ENCODE measurements at places on chromosomes 3 and 15. TPM values are rescaled to one million over a fixed set of nuclear protein-coding genes. Genes with fewer than 3 reads are reported as not detected.

GRCh38 chr15:100665570-100665969, 63.2 kb downstream of the ASB7 start:
- no peak for DNase-seq

The FGF7 gene
- total RNA-seq, result 0.69 TPM

The PLA2G4E gene
- total RNA-seq, result not detected

DNA sequence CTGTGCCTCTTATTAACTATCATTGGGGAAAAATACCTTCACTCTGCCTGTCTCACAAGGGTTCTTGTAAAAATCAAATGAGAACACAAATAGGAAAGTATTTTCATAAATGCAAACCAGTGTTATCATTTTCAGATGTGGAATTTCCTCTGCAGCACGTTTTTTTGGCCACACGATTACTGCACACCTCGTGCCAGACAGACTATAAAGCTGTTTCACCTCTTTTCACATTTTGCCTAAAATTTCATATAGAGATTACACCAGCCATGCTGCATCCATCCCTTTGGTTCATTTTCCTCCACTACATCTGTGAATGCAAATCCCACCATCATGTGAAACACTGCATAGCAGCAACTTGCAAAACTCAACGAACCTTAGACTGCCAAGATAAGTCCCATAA, 1.2 kb upstream of the TMOD2 start:
- DNase-seq, result no peak

The SLC28A1 gene
- total RNA-seq, result 38.4 TPM

GRCh38 chr15:51087513-51087912, 7.2 kb downstream of the TNFAIP8L3 start:
- no peak for DNase-seq

DNA sequence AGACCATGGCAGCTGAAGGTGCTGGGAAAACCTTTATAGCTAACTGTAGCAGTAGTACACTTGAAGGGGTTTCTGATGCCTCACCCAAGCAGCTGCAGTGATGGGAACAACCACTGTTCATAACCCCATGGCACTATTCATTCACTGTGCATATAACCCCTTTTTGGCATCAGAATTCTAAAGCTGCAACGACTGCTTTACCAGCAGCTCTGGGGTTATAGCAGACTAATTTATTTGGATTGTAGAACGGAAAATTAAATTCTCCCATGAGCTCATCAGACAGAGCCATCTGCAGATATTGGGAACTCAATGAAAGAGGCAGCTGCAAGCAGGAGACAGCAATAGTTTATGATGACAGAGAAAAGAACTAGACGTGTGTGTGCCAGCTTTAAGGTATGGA, 28.6 kb downstream of the TFDP2 start:
- DNase-seq, result no peak

DNA sequence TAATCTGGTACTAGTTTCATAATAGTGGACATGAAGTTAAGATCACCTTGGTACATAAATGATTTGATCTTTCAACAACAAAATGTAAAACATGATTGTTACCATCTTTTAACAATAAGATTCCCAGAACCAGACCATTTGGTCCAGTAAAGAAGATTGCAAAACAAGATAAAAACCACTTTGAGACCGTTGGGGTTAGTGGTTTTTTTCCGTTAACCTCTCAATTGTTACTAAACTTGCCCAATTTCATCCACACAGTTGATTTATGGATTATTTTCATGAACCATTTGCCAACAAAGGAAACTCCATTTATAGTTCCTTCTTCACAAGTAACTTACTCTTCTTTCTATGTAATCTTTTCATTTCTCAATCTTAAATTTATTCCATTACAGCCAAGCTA, 53.8 kb downstream of the ATP8B4 start:
- DNase-seq, result no peak

DNA sequence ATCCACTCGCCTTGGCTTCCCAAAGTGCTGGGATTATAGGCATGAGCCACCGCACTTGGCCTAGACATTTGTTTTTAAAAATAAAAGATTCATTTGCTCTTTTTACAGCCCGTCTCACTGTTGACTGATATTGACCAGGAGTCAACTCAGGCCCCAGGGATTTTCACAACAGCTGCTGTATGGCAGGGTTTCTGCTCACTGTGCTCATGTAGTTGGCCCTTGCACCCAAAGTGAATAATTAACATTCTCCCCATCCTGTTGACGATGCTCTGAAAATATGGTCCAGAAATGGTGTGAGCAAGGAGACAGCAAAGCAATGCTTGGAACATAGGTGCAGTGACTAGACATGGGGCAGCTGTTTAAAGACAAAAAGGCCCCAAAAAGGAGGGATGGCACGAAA, 2.9 kb upstream of the CCR5 start:
- peak; percentile 49 for DNase-seq
